ENCODE measurements at places on chromosomes 1 and 21.

DNA sequence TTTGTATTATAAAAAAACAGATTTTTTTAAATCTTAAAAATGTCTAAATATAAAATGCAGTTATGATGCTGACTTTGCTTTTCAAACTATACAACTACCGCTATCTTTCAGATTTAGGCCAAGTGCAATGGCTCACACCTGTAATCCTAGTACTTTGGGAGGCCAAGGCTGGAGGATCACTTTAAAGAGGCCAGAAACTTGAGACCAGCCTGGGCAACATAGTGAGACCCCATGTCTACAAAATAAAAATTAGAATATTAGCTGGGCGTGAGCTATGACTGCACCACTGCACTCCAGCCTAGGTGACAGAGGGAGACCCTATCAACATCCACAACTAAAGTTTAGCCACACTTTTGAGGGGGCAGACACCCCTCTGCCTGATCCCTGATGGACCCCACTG lies 20.3 kb downstream of the ZBTB17 start:
- DNase-seq = no peak

- DNase-seq = no peak
These were observed 81.5 kb downstream of the CAMK2N1 start for GRCh38 chr1:20404466-20404865.

DNA sequence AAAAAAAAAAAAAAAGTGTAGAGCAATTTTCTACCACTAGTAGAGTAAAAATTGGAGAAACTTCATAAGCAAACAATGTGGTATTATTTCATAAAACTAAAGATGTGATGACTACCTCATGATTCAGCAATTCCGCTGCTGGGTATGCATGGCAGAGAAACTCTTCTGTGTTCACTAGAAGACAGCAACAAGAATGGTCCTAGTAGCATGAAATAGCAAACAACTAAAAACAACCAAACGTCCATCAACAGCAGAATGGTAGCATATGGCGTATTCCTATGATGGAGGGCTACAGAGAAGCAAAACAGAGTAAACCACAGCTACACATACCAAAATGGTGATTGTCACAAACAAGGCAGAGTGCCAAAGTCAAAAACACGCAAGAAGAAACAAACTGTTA lies 18.9 kb downstream of the HTR1D start:
- DNase-seq = no peak

- no peak for DNase-seq
These were observed 128.9 kb upstream of the ATP1B1 start for GRCh38 chr1:168977618-168978017.

DNA sequence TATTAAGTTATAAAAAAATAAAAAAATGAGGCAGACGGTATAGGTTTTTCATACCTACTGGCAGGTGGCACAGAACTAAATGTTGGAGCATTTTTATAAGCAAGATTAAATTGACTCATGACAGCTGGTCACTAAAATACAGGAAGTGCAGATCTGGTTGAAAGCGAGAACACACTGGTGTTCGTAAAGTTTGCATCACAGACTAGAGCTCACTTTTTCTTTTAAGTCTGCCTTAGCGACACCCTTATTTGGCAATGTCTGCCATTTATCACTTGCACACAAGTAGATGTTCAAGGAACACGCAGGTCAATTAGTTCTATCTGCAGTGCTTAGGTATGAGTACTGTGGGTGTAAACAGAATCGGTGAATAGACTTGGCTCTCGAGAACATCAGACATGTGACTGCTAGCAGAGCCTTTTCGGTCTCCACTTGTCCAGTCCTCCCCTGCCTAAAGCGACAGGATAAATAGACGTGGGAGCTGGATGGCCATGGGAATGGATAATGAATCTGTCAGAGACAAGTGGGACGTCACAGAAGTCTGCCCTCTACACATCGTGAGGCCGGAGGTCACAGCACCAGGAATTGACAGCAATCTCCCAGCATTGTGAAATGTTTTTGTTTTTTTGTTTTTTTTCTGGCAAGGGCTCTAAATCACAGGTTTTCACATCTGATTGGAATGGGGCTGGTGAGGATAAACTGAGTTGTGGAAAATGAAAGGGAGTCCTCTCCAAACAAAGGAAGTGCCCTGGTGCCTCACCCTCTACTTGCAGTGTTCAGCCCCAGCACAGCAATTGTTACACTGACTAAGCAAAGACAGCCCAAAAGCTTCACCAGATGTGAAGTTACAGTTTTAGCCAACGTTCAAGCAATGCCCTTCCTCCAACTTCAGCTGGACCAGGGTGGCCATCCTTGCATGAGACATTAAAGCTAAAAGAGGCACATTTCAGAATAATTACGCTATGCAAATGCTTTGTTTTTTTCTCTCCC lies 248.9 kb downstream of the NTNG1 start:
- no peak for DNase-seq

GRCh38 chr1:229155472-229155871 lies 115.4 kb upstream of the RAB4A start:
- no peak for DNase-seq

- DNase-seq = no peak
These were observed 71.6 kb downstream of the XCL2 start for GRCh38 chr1:168472223-168472622.

GRCh38 chr1:18166929-18167328 lies 59.3 kb downstream of the IGSF21 start:
- no peak for DNase-seq

DNA sequence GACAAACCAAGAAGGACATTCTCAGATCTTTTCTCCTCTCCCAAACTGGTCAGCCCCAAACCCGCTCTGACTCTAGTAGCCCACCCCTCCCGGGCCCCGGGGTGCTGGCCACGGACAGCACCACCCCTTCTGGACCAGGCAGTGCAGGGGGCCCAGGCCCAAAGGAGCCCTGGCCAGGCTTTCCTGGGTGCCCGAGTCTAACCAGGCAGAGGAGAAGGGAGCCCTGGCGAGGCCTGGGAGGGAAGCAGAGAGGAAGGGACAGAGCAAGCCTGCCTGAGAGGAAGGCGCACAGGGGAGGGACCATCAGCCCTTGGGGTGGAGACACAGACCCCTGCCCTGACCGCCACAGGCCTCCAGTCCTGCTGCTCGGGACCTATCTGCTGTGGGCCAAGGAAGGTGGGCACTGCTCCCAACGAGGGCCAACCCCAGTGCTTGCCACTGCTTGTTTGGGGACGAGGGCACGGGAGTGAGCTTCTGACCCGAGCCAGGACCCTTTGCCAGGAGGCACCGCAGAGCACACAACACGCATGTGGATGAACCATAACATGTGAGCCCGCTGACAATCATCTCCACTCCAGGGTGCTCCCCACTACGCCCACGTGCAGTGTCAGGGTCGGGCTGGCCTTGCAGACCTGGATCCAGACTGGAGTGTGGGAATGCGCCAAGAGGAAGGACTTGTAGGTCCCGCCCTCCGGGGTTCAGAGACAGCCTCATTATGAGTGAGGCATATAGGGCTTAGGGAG lies 57.6 kb downstream of the KCNAB2 start:
- no peak for DNase-seq

Measured in NCI-H2029 (cell line).